ENCODE measurements at places on chromosomes 3 and 15.

- no peak for DNase-seq
These were observed 263 bp upstream of the UTS2B start for GRCh38 chr3:191330530-191331048.

DNA sequence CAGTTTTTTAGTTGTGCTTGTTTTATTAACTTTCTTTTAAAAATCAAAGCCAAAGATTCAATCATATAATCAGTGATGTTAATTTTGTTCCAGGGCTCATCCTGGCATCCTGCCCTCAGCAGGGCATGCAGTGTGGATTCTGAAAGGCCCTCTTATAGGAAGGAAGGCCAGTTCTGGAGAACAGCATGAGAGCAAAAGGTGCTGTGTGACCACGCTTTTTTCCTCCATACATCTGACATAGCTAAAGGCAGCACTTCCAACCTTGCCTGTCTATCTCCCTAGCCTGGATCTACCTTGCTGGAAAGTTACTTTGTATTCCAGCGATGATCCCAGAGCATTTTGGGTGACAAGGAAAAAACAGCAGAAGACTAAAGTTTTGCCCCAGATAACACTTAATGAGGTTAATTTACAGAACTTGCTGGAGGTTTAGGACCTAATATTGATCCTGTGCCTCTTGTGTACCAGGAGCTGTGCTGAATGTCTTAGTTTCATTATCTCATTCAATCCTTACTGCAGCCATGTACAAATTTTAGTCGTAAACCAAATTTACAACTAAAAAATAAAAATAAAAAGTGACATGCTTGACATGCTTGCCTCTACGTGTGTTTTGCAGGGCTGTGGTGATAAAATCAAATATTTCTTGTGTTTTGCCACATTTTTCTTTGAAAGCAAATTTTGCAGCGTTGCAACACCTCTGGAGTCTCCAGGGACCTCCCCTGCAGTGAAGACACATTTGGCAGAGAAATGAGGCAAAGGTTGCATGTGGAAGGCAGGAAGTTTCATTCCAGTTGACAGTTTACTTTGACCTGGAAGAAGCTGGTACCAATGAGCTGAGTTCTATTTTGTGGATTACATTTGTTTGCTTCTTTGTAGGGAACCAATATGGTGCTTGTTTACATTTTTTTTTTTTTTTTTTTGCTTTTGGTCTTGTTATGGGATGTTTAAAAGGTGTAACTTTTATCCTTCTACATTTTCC, 13.2 kb downstream of the IL1RAP start:
- DNase-seq, result no peak

GRCh38 chr15:42154212-42154941, 2.1 kb downstream of the PLA2G4F start:
- no peak for DNase-seq

- DNase-seq, result no peak
These were observed 47.5 kb upstream of the SEMA4B start for GRCh38 chr15:90153658-90154057.

DNA sequence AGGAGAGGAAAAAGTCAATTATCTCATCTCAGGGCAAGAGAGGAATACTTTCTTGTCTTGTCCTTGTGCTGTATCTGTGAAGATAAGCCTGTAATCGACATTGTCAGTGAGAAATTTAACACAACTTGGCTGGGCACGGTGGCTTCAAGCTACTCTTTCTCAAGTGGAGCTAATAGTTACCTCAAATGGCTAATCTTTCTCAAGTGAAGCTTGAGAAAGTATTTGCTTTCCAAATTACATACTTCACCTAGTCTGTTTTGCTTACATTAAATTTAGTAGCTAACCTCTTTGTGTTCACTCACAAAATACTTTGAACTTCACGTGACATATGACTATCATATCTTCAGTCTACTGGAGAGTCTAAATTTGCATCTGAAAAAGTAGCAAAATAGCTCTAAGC, 48.3 kb upstream of the B3GALNT1 start:
- DNase-seq, result no peak

GRCh38 chr15:56047354-56047753, 53.9 kb upstream of the NEDD4 start:
- no peak for DNase-seq

DNA sequence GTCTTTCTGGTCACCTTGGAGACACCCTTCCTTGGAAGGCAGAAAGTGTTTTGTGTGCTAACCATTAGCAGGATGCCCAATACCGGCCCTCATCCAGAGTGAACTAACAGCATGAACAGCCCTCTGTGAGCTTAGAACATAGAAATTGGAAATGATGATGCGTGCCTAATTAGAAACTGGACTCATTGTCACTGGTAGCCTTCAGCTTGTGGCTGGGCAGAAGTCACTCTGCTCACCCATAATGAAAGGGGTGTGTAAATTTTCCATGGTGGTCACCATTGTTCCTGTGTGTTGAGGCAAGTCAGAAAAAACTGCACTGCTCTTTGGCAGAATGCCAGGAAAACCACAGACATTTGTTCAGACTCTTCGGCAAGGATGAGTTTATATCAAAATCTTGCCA, 74.7 kb upstream of the CNTN4 start:
- no peak for DNase-seq

DNA sequence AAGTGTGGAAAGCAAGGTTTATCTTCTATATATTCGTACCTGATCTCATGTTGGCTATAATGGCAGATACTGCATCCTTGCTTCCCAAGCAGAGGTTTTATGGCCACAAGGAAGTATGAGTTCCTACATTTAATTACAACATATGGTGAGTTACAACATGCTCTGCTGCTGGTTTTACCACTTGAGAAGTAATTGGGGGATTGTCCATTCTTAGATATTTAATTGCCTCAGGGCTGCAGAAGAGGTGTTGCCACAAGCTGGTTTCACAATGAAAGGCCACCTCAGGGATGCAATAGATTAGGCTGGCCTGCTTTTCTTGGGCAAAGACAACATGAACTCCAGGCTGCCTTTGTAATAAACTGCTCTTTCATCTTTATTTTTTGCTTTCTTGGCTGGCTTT, 48.6 kb downstream of the RAP2B start:
- DNase-seq, result no peak

DNA sequence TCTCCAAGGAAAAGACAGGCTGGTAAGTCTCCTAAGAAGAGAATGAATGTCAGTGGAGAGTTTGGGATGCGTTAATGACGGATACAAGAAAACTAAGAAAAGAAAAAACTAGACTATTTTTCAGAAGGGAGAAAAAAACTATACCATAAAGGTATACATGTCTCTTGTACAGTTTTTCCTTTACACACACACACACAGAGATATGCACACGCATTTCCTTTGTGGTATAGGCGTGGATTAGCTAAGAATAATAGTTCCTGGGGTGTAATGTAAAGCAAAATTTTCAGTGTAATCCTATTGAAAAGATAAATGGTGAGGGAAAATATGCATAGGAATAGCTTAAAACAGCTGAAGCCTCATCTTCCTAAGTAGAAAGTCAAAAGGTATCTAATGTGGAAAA, 36.3 kb downstream of the GABPB1 start:
- no peak for DNase-seq

DNA sequence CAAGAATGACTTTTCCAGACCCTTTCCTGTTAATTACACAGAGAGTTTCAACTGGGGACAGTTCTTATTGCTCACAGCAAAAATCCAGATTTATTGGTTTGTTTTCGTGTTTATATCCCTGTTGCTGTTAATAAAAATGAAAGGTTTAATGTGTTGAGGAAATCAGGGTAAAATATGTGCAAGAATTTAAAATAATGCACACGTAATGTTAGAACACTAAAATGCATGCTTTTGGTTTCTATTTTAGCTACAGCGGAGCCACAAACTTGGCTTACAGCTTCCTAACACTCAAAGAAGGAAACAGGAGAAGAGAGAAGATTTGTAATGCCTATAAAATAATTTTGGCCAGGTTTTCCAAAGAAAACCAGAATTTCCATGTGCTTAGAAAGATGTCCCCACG, 62.7 kb downstream of the CASR start:
- no peak for DNase-seq

DNA sequence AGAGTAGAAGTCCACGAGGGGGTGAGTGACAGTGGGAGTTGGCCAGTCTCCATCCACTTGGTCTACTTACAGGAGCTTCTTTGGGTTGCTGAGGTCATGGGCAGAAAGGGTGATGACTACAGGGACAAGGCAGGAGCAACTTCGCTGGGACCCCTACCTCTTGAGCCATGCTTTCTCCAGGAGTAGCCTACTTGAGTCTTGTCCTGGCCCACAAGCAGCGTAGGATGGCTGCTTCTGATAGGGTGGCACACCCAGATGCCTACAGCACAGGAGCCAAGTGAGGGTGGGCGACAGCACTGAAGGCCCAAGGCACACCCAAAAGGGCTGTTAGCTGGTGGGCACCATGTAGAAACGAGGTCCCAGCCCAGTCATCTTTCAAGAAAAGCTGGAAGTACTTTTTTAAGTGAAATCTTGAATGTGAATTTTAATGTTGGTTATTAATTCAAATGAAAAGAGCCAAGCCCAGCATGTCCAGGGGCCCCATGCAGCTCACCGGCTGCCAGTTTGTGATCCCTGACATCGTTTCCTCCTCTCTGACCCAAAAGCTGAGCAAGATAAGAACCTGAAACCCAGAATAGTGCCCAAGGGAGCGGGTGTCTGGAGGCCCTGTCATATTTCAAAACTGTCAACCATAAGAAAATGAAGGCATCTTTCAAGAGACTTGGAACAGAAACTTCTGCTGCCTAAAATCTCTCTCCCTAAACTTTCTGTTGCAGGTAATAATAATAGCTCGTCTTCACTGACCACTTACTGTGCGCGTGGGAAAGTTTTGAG, 2.2 kb upstream of the CPEB1 start:
- no peak for DNase-seq

- no peak for DNase-seq
These were observed 136.8 kb upstream of the UMPS start for GRCh38 chr3:124593442-124593829.

- DNase-seq, result no peak
These were observed 58.5 kb downstream of the ST8SIA2 start for GRCh38 chr15:92452143-92452542.

- no peak for DNase-seq
These were observed 199.5 kb downstream of the GOLGA6L6 start for GRCh38 chr15:20341901-20342600.

DNA sequence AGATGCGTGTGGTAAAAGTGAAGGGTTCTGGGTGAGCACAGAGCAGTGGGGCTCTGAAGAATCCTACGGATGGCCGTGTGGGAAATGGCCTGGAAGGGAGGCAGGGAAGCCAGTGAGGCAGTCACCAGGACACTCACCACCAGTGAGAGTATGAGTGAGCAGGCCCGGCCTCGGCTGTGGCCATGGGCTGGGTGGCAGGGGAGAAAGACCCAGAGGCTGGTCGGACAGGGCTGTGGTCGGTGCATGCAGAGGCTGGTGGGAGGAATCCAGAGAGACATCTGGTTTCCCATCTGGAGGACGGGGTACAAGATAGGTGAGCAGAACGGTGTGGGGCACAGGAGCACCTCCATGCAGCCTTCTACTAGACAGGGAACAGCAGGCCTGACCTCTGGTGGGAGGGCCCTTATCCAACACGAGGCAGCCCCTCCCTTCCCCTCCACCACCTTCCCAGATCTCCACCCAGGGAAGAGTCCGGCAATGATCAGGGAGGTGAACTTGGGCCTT, 10.1 kb downstream of the PCSK6 start:
- no peak for DNase-seq

GRCh38 chr3:3085782-3086181, 24.4 kb downstream of the IL5RA start:
- no peak for DNase-seq

GRCh38 chr15:65370885-65371284, 6.9 kb downstream of the IGDCC3 start:
- DNase-seq, result no peak

DNA sequence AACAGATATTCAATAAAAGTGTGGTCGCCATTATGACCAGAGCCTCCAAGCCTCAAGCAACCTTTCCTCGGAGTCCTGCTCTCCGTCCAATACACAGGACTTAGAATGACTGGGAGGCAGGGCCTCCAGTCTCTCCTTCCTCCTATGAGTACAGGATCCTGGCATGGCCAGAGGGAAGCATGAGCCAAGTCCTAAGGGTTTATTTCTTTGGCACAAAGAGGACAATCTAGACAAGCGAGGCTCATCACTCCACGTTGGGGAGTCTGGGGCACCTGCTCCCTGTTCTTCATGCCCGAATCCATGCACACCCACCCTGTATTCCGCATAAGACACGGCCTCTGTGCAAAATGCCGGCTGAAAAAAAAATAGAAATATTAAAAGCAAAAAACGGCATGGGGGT, 6.8 kb downstream of the PRRT3 start:
- no peak for DNase-seq

- DNase-seq, result no peak
These were observed 48.2 kb upstream of the PYDC2 start for GRCh38 chr3:191412759-191413158.

GRCh38 chr3:151724576-151725562, 8.9 kb upstream of the AADACL2 start:
- DNase-seq, result no peak

DNA sequence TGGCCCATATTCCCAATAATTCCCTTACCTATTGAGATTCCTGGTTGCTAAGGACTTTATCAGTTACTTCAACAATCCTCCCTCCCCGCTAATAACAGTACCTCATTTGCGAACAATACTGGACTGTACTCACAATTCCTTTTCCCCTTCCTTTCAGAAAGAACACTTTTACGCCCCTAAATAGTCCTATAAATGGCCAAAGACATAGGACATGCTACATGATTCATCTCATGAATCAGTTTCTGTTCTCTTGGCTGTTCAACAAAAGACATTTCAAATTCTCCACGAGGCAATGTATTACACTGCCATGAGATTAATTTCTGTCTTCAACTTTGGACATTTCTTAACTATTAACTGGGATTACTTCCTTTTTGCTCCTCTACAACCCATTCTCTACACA, 264.4 kb downstream of the TIGIT start:
- no peak for DNase-seq

GRCh38 chr3:103512595-103512994, 1077.8 kb downstream of the ZPLD1 start:
- DNase-seq, result no peak

DNA sequence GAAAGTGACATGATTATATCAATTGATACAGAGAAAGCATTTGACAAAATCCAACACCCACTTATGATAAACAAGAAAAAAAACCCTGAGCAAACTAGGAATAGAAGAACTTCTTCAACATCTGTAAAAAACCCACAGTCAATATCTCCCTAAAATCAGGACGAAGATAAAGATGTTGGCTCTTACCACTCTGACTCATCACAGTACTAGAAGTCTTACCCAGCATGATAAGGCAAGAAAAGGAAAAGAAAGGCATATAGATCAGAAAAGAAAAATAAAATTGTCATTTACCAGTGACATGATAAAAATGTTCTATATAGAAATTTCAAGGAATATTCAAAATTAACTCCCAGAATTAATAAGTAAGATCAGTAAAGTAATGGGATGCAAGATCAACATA, 7.2 kb upstream of the FBXW12 start:
- no peak for DNase-seq

GRCh38 chr15:39491886-39492490, 88.9 kb upstream of the THBS1 start:
- DNase-seq, result no peak
